ENCODE measurements at places on chromosomes 6 and 20.

DNA sequence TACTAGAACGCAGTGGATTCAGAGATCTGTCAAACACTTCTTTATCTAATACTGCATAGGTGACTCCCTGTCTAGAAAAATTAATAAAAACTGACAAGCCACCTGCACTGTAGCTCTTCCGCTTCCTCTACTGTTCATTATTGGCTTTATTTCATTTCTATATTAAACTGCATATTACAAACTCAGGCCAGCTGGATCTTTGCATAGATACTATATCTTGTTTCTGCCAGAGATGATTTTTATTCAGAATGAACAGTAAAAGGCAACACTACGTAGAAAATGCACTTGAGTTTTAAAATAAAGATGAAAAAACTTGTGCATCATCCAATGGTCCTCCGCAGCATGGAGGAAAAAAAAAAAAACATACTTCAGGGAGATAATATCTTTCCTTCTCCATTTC lies 508.3 kb downstream of the PRKN start:
- no peak for DNase-seq

DNA sequence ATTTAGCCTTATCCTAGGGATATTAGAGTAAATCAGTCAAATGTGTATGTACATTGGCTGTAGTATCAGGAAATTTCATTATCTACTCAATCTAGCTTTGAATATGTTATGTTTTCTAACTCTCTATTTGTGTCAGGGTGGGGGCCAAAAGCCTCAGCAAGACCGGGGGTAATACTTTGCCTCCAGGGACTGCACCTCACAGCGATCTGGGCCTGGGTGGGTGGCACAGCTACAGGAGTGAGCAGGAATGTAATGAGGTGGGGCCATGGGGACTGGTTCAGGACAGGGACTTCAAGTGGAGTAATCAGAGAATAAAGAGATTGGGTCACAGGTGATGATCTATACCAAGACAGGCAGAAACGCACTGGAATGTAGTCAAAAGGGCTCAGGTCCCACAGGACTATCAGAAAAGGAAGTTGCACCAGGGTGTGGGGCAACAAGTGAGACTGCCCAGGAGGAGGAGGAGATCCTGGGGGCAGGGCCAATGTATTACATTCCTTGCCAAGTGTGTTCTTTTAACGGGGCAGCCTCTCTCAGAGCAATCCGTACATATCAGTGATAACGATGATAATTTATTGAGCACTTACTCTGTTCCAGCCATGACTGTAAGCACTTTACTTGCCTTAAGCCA lies 54.0 kb downstream of the PIGU start:
- DNase-seq, result no peak

DNA sequence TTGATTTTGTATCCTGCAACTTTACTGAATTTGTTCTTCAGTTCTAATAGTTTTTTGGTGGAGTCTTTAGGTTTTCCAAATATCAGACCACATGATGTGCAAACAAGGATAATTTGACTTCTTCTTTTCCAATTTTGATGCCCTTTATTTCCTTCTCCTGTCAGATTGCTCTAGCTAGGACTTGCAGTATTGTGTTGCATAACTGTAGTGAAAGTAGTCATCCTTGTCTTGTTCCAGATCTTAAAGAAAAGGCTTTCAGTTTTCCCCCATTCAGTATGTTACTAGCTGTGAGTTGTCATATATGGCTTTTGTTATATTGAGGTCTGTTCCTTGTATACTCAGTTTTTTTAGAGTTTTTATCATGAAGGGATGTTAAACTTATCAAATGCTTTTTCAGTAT lies 4.6 kb downstream of the MICB start:
- DNase-seq, result no peak

DNA sequence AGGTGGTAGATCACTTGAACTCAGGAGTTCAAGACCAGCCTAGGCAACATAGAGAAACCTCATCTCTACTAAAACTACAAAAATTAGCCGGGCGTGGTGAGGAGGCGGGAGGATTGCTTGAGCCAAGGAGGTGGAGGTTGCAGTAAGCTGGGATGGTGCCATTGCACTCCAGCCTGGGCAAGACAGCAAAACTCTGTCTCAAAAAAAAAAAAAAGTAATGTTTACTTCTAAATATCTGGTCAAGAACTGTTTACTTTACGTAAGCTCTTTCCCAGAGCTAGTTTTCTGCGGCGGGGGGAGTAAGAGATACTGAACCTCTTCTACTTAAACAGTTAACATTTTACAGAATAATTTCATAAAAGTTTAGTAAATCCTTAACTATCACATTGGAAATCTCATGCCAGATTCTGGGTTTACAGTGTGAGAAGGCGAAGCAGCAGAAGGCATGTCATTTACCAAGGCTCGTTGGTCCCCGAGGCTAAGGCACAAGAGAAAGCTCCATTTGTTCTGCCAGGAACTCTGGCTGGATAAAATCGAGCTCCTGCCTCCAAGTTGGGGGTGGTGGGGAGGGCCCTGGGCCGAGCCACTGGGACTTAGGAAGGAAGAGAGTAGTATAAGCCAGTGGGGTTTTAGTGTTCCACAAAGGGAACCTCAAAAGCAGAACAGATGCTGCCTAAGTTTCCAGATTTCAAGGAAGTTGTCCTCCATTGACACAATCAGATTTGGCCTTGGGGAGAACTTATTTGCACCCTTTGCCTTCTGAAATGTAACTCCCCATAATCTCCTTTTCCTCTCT lies 41.7 kb downstream of the ARFGEF2 start:
- no peak for DNase-seq

- no peak for DNase-seq
Measured at GRCh38 chr6:84618836-84619235, 145.6 kb downstream of the TBX18 start.

DNA sequence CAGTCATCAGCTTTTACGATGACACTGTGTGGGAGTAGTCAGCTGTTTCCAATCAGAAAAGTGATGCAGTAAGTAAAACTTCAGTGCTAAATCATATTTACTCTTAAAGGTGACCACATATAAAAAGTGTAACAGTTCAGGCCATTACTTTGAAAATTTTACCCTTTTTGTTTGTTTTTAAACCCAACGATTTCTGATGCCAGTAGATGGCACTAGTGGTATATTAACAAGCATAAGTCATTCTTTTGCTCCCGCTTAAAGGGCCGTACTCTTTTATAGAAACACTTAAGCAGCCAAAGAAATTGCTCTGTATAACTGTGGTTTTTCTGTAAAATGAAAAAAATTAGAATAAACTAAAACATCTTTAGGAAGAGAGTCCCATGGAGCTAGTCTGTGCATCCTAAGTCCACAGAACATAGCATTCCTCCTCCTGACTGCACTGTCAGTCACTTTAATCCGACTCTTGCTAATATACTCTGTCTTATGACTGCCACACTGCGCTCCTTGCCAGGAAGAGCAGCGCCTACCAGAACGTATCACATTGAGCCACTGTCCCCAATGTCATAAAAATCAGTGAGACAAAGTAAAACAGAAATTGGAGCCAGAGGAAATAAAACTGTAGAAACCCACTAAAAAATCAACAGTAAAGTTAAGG lies 25.0 kb downstream of the HEBP2 start:
- DNase-seq, result no peak

GRCh38 chr20:23654000-23654399 lies 16.2 kb upstream of the CST3 start:
- DNase-seq, result no peak

GRCh38 chr20:16061351-16061750 lies 511.9 kb downstream of the KIF16B start:
- DNase-seq, result no peak

- DNase-seq, result no peak
Measured at GRCh38 chr6:168703990-168704389, 263.0 kb downstream of the SMOC2 start.
